ENCODE measurements at places on chromosomes 1 and 21.
A peak's percentile ranks its signal among the peaks of the same experiment; 100 is the strongest.

DNA sequence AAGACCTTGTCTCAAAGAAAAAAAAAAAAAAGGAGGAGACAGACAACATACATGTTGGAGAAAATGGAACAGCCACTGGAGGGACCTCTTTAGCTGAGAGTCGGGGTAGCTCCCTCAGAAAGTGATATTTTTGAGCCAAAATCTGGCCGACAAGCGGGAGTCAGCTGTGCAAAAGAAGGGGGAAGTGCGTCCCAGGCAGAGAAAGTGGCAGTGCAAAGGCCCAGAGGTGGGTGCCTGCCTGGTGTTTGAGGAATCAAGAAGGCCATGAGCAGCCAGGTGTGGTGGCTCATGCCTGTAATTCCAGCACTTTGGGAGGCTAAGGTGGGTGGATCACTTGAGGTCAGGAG is 6.1 kb upstream of the CROCC start:
- no peak for DNase-seq

DNA sequence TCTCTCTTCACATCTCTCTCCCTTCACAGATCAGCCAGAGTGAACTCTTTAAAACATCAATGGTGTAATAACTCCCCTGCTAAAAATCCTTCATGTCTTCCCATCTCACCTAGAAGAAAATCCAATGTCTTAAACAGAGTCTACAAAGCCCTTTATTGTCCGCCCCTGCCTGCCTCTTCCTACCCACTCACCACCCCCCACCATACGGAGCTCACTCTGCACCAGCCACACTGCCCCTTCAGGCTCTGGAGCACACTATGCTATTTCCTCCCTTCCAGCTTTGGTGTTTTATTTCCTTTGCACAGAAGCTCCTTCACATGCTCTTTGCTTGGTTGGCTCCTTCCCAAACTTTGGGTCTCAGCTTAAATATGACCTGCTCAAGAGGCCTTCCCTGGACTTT is 10.2 kb downstream of the CAMK1G start:
- DNase-seq = no peak

GRCh38 chr1:220353229-220354012 is 81.2 kb upstream of the RAB3GAP2 start:
- no peak for DNase-seq

GRCh38 chr1:217910791-217911320 is 279.7 kb downstream of the SPATA17 start:
- no peak for DNase-seq

DNA sequence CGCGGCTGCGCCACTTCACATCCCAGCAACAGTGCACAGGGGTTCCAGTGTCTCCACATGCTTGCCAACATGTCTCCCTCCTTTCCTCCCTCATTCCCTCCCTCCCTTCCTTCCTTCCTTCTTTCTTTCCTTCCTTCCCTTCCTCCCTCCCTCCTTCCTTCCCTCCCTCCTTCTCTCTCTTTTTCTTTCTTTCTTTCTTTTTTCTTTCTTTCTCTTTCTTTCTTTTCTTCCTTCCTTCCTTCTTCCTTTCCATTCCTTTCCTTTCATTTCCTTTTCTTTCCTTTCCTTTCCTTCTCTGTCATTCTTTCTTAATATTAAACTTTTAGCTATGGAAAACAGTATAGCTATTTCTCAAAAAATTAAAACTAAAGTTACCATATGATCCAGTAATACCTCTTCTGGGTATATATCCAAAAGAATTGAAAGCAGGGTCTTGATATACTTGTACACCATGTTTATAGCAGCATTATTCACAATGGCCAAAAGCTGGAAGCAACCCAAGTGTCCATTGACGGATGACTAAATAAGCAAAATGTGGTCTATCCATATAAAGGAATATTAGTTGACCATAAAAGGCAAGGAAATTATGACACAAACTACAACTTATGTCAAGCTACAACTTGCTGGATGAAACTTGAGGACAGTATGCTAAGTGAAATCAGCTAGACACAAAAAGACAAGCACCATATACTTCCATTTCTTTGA is 55.0 kb upstream of the TLR5 start:
- DNase-seq = no peak

- no peak for DNase-seq
These were observed 108.0 kb downstream of the PTPRU start for GRCh38 chr1:29344336-29344735.

- DNase-seq = no peak
These were observed 130.9 kb downstream of the FOXD2 start for GRCh38 chr1:47568763-47569162.

- DNase-seq = peak; percentile 57
These were observed 32.5 kb downstream of the XKR8 start for GRCh38 chr1:27992276-27992675.

- DNase-seq = no peak
These were observed 204.7 kb downstream of the MATN1 start for GRCh38 chr1:30518696-30519095.

DNA sequence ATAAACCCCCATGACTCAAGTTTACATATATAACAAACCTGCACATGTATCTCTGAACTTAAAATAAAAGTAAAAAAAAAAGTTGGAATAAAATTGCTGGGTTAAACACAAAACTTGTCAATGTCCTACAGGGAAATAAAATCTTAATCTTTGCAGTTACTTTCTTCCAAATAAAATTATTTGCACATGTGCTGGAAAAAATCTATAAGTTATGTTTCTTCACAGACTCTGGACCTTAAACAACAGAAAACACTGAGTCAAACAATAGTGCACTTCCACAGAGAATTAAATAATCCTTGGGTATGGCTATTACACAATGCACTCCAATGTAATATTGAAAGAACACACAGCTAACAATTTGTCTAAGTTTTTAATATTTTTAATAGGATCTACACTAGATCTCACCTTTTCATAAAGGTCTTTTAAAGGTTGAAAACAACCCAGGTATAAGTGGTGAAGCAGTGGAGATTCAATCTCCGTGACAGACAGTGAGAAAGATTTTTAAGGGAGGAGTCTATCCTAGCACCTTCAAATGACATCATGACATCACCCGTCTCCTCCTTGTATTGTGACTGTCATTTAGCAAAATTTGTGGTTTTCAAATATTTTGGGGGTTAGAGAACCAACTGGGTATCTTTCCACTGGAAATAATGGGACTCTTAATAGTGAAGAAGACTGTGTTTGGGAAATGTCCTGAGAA is 25.2 kb upstream of the FGGY start:
- DNase-seq = no peak

DNA sequence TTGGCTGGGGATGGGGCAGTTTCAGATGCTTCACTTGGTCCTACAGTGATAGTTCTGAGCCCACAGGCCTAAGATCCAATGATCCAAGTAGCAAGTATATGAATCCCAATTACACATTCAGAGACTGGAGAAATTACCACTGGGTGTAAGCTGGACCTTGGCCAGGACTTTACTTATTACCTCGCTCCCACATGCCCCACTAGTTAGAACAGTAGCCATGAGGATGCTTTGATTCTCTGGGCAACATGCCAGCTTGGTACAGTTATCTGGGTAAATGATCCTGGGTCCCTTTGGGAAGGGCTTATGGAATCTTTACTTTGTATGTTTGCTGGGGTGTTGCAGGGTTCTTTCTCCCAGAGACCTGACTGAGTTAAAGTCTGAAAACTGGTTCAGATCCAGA is 5.0 kb upstream of the FCAMR start:
- DNase-seq = no peak

- no peak for DNase-seq
These were observed 5.5 kb downstream of the SORT1 start for GRCh38 chr1:109392037-109392787.

DNA sequence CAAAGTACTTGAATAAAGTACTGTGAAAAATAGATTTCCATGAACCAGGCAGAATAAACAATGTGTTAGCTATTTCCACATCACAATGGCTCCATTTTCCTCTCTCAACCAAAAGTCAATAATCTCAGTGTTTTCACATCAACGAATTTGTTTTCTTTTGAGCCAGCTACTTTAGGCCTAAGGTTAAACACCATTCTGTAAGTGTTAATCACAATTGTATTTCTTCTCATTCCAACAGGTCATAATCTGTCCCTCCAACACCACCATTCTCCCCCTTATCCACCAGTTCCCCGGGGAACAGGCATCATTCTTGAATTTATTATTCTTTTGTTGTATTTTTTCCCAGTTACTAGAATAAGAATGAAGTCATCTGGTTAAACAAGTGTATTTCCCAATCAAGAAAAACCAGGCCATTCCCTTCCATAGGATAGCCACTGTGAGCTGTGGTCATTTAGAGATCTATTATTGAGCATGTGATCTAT is 66.2 kb upstream of the PALMD start:
- no peak for DNase-seq

DNA sequence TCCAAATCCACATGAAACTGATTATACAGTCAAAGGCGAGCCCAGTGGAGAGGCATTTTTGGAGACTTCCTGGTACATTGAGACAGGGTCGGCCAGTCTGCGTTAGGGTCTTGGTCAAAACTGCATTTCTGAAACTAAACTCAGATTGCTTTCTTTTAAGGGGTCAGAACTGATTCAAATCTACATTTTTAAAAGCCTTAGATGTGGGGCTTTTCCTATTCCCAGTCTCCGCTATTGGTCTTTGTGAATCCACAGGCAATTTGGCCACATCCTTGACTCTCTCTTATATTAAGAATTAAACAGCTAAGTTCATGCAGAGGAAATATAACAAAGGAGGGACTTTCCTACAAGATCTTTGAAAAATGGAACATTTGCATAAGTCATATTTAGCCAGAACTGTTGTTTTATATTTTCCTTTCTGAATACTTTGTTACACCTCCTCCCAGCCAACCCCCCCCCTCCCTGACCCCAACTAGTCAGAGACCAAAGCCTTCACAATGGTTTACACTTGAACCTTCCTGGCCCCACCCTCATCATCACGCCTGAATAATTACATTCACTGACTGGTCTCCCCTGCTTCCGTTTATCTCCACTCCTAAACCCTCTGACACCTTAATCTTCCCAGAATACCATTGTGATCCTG is 30.9 kb downstream of the SELL start:
- peak; percentile 70 for DNase-seq

- no peak for DNase-seq
These were observed 6.8 kb downstream of the TIE1 start for GRCh38 chr1:43307458-43308158.

GRCh38 chr1:52901384-52901783 is 20.2 kb downstream of the ECHDC2 start:
- DNase-seq = no peak

DNA sequence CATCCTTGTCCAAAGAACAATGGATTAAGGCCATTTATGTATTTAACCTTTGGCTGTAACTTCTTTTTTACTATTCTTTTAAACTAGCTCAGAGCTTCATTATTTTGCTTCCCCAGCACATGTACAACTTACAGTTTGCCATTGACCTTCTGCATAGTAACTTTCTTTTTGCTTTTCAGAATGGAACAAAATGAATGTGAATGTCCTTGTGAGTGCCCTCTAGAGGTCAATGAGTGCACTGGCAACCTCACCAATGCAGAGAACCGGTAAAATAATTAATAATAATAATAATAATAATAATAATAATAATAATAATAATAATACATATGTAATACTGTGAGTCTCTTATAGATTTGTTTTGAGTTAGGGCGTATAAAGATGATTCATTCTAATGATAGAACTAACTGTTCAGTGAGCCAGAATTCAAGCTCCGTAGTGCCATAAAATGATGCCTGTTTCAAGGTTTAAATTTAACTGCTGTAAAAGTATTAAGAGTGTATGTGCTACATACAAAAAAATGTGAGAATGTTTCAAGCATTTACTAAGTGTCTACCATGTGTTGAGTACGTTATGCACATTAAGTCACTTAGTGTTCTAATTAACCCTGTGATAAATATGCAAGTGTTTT is 69.0 kb upstream of the RAVER2 start:
- DNase-seq = peak; percentile 9

GRCh38 chr1:42853116-42853884 is 6.9 kb downstream of the ZNF691 start:
- no peak for DNase-seq

DNA sequence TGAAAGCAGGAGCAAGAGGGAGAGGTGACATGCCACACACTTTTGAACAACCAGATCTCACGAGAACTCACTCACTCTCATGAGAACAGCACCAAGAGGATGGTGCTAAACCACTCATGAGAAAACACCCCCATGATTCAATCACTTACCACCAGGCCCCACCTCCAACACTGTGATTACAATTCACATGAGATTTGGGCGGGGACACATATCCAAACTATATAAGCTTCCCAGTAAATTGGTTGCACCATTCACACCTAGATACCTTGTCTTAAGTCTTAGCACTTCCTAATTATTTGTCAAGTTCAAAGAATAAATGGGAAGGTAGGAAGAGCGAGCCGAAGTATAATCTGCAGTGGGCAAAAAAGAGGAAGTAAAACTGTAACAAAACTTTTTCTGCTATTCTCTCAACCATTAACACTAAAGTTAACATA is 34.3 kb downstream of the AMY1C start:
- DNase-seq = no peak

- no peak for DNase-seq
These were observed 24.4 kb downstream of the SNAP47 start for GRCh38 chr1:227759341-227760300.

DNA sequence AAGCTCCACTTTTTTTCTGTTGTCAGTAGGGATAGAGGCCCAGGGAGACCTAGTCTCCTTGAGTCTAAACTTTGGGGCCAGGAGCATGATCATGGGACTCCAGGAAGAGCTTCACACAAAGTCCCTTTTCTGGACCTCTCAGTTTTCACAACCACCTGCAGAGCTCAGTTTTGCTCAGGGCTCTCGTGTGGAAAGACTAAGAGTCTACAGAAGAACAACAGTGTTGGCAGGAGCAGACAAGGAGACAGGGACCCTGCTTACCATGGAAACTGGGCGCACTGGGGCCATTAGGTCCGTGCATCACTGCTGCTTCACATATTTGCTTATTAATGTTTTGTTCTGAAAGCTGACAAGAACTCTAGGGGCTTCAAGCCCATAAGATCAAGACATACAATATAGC is 63.9 kb upstream of the HSD17B7 start:
- no peak for DNase-seq

GRCh38 chr1:162265983-162266382 is 110.7 kb downstream of the SPATA46 start:
- no peak for DNase-seq

GRCh38 chr1:45925728-45926287 is 122.4 kb downstream of the MAST2 start:
- no peak for DNase-seq

GRCh38 chr1:6373961-6374720 is 19.4 kb downstream of the ACOT7 start:
- DNase-seq = no peak

DNA sequence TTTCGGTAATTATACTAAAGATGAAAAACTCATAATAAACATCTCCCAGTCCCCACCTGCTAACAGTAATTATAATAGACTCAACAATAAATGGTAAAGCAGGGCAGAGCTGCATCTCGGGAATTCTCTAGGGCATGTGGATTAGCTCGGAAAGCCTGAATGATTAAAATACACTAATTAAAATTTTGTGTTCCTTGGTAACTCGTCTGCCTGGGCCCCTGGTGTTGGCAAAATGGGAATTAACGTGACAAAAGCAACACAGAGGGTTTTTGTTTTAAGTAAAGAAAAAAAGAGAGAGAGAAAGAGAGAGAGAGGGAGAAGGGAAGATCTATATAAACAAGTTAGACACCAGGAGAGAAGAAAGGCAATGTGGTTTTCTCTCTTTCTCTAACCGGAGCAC is 62.1 kb downstream of the CASZ1 start:
- DNase-seq = no peak

Measured in CD4-positive, alpha-beta T cell treated with Interleukin-15 for 4 hours (primary cell).